ENCODE measurements at places on chromosomes 6 and 20.
A peak's percentile ranks its signal among the peaks of the same experiment; 100 is the strongest.

- no peak for DNase-seq
These were observed 3.3 kb downstream of the ENTPD6 start for GRCh38 chr20:25198663-25199383.

GRCh38 chr6:30898750-30899360 lies 9.2 kb upstream of the GTF2H4 start:
- DNase-seq, result no peak

DNA sequence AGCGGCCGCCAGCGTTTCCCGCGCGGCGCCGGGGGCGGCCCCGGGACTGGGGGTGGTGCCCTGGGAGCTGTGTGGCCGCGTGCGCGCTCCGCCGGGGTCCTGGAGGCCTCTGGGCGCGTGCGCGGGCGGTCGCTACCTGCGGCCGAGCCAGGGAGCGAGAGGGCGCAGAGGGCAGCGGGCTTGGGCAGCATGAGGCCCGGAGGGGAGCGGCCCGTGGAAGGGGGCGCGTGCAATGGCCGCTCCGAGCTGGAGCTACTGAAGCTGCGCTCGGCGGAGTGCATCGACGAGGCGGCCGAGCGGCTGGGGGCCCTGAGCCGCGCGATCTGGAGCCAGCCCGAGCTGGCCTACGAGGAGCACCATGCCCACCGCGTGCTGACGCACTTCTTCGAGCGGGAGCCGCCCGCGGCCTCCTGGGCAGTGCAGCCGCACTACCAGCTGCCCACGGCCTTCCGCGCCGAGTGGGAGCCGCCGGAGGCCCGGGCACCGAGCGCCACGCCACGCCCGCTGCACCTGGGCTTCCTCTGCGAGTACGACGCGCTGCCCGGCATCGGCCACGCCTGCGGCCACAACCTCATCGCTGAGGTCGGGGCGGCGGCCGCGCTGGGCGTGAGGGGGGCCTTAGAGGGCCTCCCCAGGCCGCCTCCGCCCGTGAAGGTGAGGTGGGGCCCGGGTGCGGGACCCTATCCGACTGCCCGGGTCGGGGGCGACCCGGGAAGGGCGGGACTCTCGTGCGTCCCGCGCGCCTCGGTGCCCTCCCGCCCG lies at the start of gene PM20D2:
Gene PM20D2, plus strand, starts transcription at position 100 of the 762 bp plus-strand sequence. Its CDS starts 90 bp downstream, at position 190.
- DNase-seq, result peak; percentile 47

DNA sequence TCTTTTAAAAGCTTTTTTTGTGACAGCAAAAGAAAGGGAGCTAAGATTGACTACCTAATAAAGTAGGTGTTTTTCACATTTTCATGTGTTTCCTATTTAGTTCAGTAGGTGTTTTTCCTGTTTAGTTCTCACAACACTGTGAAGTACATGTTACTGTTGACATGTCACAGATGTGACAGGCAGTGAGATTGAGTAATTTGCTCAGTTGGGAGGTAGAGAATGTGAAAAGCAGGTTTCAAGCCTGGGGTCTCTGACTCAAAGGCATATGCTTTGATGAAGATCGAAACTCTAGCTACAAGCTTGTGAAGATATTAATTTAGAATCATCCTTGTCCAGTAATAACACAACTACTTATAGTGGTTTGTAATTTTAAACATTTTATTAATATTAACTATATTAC lies 43.1 kb downstream of the SLX4IP start:
- DNase-seq, result no peak

DNA sequence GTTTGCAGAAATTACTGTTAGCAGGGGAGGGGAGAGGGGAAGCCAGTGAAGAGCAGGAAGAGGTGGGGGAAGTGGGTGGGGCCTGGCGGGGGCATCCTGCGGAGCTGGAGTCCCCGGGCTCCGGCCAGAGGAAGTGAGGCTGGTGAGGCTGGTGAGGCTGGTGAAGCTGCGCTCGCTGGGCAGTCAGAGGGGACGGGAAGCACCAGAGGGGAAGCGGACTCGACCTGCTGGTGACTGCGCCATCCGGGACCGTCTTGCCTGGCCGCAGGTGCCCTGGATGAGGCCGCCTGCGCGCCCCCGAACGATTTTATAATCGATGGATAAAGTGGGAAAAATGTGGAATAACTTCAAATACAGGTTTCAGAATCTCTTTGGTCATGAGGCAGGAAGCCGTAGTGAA lies 635.3 kb upstream of the MARCKS start:
- DNase-seq, result no peak

- no peak for DNase-seq
These were observed 11.3 kb downstream of the DIDO1 start for GRCh38 chr20:62914970-62915457.

- DNase-seq, result no peak
These were observed 205.2 kb downstream of the FARS2 start for GRCh38 chr6:5466281-5467136.

Data from activated naive CD8-positive, alpha-beta T cell treated with anti-CD3 and anti-CD28 coated beads, Interleukin-2, amount 50 U/mL, for 16 hours (primary cell).